ENCODE measurements at places on chromosomes 4 and X.

- no peak for DNase-seq
These were observed 2651.6 kb downstream of the ARAP2 start for GRCh38 chr4:33592701-33593100.

DNA sequence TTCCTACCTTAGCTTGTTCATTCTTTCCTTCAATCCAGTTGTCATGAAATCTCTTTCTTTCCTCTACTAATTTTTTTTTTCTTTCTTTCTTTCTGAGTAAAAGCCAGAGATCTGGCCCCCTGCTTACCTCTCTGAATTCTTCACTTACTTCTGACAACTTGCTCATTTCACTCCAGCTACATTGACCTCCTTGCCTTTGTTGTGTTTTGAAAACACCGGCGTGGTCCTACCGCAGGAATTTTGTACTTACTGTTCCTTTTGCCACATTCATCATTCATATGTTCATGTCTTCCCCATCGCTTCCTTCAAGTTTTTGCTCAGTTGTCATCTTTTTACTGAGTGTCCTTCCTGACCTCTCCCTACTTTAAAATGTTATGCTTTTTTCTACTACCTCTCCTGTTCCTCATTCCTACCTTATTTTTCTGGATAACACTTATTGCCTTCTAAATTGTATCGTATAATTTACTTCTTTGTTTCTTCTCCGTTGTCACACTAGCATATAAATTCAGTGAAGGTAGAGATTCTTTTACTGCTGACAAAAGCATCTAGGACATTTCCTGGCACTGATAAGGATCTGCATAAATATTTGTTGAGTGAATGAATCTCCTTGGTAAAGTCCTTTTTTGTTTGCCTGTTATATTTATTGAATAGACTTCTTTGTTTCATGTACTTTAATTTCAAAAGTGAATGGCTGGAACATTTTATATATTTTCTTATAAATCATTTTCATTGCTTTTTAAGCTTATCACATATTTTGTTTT, 74.4 kb downstream of the NFKB1 start:
- DNase-seq, result no peak

DNA sequence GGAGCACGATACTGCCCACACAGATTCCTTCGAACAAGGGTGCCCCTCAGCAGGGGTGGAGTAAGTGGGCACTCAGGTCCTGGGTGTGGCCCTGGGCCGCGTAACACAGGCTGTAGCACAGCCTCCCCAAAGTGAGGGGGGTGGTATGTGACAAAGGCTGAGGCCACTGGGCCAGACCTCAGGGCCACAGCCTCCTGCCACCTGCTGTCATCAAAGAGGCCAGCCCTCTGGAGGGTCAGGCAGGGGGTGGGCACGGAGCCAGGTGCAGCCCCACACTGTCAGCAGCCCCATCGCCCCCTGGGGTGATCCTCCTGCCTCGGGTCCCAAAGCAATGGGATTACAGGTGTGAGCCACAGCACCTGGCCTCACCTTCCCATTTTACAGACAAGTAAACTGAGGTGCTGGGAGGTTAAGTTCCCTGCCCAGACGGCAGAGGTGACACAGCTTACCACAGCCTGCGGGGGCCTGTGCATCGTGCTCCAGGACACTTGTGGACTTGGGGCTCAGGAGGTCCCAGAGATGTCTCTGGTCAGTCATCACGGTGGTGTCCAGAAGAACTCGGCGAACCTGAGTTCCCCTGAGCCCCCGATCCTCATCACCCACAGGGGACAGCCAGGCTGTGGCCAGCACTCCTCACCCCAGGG, 27.5 kb upstream of the MXD4 start:
- no peak for DNase-seq

GRCh38 chrX:106039920-106040319, 1.4 kb upstream of the SERPINA7 start:
- no peak for DNase-seq

DNA sequence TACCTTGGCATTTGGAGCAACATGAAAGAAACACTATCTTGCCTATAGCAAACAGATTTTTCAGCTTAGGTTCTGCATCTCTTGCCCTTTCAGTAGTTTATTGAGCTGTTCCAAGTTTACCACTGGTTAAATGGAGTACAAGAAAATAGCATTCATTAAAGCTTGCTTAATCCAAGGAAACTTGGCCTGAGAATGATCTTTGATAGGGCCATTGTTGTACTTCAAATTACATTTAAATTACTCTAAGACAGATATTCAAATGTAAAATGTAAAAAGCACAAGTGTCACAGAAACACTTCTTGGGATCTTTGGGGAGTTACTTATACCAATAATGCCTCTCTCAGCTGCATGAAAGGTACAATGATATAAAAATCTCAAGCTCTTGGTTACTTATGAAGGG, 609.0 kb upstream of the HTR2C start:
- no peak for DNase-seq

DNA sequence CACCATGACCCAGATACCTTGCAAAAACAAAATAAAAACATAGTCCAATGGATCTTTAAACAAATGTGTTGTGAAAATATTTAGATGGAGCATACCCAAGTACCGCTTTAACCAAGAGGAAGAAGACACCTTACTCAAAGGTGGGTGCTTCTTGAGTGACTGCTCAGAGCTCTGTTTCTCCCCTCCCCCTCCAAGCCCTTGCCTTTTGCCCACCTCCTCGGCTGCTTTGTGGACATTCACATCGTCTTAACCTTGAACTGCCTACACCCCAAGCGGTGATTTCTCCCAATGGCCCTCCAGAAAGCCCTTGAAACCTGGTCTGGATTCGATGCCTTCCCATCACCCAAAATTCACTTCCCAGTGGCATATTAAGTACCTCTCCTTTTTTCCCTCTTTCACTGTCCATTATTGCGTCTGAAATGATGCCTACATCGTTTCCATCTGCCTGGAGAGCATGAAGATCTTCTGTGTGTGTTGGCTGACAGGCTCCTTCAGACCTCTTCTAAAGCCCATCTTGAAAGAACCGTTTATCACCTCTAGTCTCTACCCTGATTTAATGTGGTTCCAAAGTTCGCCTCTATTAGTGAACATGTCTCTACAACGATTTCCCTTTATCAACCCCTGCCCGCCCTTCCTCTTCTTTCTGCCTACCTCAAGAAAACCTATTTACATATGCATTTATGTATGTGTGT, 968 bp downstream of the GPRIN3 start:
- no peak for DNase-seq

DNA sequence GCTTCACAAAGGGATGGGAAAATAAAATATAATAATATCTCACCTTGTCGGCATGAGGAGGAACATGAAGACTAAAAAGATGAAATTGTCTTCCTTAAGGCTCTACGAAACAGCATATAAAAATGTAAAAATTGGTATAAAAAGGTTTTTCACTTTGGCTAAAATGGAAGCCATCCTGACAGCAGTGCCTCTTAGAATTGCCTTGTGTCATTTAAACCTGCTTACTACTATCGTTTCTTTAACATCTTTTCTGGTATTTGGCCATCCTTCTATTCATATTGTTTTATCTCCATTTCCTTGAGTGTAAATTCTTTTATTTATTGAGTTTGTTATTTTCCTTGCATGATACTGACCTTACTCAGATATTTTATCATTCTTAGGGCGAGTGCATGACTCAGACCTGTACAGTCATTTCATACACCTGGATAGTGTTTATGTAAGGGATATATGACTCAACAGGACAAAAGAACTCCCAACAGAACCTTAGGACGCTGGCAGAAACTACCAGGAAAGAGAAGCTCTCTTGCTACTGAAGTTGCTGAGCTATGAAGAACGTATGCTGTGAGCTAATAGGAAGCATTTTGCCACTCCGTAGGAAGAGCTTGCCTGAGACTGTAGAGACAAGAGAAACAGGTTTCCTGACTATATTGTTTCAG, 5.8 kb upstream of the CDKN2AIP start:
- no peak for DNase-seq

GRCh38 chr4:71167083-71167482, 171.7 kb upstream of the SLC4A4 start:
- no peak for DNase-seq

DNA sequence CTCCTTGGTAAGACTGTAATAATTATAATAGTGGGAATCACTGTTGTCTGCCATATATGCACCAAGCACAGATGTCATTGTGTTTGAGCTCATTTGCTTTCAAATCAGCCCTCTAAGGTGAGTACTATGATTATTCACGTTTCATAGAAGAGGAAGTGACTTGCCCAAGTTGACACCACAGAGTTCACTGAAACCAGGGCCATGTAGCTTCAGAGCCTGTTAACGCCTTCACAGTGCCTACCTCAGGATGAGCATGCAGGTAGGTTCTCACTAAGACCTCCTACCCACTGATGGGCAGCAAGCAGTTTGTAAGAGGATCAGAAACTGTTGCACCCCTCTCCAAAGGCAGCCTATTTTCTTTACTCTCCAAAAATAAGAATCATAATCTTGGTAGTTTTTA, 27.4 kb downstream of the TMPRSS11A start:
- DNase-seq, result no peak

DNA sequence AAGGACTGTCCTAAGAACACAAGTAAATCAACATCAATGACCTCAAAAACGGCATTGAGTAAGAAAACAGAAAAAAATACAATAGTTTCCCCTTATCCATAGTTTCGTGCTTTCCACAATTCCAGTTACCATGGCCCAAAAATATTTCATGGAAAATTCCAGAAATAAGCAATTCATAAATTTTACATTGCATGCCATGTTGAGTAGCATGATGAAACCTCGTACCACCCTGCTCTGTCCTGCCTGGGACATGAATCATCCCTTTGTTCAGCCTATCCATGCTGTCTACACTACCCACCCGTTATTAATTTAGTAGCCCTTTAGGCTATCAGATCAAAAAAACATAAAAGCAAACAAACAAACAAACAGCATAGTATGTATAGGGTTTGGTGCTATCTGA, 51.1 kb downstream of the KLF3 start:
- no peak for DNase-seq

DNA sequence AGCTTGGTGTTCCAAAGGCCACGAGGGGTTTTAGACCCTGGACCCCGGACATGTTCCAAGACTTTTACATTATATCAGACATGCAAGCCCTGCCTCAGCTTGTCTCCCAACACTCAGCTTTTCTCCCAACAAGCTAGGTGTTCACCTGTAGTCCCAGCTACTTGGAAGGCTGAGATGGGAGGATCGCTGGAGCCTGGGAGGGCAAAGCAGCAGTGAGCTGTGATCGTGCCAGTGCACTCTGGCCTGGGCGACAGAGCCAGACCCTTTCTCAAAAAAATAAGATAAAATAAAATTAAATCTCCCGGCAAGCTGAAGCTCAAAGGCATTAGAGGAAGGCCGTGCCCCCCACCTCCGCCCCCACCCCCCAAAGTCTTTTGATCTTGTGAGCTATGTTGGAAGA, 13.7 kb downstream of the CTAG1A start:
- DNase-seq, result no peak

- no peak for DNase-seq
These were observed 351.2 kb downstream of the ARHGAP24 start for GRCh38 chr4:85826060-85826678.

DNA sequence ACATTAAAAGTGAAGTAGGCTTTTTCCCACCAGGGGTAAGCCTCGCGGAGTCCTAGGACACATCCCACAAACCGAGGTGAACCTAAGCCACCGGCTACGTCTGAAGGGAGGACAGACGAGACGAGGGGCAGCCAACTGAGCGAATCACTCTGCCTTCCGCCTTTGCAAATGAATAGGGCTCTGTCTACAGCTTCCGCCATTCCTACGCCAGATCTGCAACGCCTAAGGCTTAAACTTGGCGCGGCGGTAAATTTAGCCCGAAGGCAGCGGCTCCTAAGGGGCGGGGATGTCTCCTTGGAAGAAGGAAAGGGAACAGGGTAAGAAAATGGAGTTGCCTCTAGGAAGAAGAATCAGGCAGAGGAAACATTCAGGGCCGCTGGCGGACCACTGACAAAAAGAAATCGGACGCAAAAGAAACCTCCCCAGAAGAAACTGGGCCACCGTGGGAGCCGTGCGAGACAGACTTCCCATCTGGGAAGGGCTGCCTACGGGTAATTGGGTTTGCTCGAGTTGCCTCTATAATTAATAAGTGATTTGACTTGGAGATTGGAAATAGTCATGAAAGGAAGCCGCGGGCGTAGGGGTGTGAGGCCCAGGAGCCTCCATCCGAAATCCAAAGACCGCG, 90.5 kb downstream of the BCOR start:
- no peak for DNase-seq
